ENCODE measurements at places on chromosomes 16 and 17.

DNA sequence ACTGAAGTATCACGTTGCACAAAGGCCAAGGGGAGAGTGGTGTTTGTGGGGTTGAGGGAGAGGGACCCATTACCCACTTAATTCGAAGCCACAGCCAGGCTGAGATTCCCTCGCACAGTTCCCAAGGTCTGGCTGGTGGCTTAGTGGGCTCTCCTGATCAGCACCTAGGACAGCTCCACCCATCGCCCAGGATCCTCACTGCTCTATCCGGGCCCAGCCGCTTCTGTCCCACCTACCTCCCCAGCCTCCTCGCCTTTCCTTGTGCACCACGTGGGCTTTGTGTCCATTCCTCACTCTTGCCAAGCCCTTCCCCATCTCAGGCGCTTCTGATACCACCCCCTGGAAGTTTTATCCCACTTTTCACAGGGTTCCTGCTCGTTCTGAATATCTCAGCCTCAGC is 163.5 kb downstream of the CCT6B start:
- peak; percentile 12 for DNase-seq

DNA sequence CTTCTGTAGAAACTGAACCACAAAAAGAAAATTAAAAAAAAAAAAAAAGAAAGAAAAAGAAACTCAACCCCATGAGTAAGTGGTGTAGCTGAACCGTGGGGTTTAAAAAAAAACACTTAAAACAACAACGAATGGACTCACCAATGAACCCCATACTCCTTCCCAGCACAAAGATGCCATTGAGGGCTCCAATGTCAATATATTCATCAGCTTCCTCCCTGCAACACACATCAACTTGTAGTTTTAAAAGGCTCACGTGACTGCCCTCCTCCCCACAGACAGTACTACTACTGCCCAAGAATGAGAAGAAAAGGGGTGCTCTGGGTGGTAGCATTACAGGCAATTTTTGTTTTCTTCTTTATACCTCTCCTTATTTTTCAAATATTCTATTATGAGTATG is 3.3 kb upstream of the KLHL11 start:
- DNase-seq, result no peak

DNA sequence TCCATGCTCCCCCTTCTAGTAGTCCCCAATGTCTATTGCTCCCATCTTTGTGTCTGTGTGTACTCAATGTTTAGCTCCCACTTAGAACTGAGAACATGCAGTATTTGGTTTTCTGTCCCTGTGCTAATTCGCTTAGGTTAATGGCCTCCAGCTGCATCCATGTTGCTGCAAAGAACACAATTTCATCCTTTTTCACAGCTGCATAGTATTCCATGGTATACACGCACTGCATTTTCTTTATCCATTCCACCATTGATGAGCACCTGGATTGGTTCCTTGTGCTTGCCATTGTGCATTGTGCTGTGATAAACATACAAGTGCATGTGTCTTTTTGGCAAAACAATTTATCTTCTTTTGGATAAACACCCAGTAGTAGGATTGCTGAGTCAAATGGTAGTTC is 77.0 kb upstream of the HSBP1 start:
- DNase-seq, result no peak

GRCh38 chr17:78342449-78343186 is 17.3 kb downstream of the SOCS3 start:
- DNase-seq, result no peak

- peak; percentile 72 for DNase-seq
Measured at GRCh38 chr17:9016941-9017552, 4.3 kb upstream of the NTN1 start.

GRCh38 chr16:72530434-72530833 is 358.5 kb upstream of the PMFBP1 start:
- no peak for DNase-seq

DNA sequence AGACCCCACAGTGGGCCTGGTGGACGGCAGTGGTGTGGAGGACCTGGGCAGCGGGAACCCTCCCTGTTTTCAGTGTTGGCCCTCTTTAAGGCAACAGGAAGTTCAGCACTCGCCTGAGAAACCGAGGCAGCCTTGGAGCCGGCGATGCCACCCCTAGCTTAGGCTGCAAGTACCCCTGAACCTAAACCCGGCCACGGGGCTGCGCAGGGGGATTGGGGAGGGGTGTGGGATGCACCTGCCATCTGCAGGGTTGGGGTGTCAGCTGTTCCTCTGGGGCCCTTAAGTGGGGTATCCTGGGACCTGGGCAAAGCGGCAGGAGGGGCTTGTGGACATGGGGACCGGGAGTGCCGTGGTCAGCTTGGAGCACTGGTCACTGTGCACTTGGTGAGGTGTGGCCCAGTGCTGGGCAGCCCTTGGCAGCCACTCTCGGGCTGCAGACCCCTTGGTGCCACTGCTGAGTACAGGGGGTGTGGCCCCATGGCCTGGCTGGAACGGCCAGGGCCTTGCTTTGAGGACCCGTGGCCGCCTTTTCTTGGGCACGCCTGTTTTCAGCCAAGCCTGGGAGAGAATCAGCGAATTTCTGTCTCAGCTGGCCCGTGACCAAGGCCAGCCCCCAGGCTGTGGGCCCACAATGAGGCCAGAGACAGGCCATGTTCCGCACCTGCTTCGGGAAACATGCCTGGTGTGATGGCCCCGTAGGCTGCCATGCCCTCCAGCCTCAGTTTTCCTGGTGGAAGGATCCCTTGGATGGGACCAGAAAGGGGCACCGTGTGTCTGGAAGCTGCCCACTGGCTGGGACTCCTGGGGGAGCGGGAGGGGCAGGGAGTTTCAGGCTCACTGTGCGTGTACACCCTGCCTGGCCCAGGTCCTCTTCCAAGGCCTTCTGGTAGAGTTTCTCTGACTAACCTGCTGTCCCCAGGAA is 4.1 kb upstream of the SLC25A10 start:
- DNase-seq, result no peak

- no peak for DNase-seq
Measured at GRCh38 chr17:77863814-77864161, 94.7 kb upstream of the TNRC6C start.

DNA sequence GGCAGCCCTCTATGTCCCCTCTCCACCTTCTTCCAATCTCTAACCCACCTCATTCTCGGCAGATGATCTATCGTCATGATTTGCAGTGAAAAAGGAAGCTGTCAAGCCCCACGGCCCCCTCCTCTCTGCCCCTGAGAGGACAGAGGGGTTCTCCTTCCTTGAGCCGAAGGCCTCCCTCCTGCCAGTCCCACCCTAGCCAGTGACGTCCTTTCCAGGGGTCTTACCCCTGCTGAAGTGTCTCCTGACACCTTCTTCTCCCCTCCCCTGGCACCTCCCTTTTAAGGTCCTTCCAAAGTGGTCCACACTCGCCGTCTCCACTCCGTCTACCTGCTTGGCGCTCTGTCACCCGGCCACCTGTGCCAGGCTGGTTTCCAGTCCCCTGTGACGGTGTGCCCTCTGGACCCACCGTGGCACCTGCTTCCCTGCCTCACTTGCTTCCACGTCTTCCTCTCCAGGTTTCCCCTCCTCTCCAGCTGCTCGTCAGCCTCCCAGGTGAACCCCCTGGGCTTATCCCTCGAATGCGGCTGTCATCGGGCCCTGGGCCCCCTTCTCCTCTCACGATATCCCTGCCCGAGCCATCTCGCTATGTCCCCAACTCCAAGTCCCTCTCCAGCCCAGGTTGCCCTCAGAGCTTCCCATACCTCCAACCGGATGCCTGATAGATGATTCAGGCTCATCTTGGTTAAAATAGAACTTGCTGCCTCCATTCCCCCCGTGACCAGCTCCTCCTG is 5.7 kb downstream of the CCDC102A start:
- DNase-seq, result no peak

DNA sequence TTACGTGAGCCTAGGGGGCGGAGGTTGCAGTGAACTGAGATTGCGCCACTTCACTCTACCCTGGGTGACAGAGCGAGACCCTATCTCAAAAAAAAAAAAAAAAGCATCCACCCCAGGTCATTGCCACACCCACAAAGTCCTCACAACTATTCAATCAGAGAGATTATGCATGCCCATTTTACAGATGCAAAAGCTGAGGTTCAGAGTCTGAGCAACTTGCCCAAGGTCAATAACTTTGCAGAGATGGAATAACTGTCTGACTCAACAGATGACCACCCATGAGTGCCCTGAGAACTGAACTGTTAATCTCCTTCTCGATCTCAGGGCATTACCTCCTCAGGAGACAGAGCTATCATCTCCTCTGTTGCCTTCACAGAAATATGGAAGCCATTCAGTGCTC is 5.5 kb upstream of the TMEM114 start:
- no peak for DNase-seq

DNA sequence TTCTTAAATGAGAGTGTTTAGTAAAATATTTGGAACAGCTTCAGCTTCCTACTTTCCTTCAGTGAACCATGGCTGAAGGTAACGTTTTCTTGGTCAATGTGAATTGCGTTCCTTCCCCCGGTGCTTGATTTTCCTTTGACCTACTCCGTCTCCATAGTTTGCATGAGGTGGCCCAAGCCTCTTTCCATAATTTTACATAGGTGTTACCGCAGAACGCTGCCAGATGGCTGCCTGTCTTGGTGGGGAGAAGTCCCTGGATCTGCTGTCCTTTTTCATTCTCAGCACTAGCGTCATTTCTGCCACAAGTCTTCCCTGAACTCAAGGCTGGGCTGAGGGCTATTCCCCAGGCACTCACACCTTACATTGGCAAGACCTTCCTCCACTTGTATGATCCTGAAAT is 178.4 kb downstream of the PRKCA start:
- DNase-seq, result no peak

DNA sequence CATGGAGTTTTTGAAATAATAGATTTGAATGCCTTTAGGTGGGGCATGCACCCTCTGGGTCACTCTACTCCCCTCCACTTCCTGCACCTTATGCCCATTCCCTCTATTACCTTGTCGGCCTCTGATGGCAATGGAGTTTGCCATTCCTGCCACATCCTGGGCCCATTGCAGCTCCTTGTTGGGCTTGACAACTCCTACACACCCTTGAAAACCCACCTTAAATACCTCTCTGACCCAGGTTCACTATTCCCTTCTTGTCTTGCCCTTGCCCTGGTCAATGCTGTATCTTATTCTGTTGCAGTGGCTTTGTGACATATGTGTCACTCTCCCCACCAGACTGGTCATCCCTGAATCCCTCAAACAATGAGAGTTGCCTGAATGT is 2.4 kb downstream of the CCR7 start:
- DNase-seq, result no peak

DNA sequence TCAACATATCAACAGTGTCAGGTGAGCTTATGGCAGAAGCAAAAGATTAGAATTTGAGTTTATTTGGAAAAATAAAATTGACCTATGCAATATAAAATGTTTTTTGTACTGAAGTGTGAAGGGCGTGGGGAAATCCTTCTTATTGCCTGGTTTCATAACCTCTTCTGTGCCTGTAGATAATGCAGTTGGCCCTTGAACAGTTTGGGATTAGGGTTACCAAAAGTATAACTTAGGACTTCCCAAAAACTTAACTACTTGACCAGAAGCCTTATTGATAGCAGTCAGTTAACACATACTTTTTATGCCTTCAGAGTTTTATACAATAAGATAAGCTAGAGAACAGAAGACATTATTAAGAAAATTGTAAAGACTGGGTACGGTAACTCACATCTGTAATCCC is 66.0 kb downstream of the TMC6 start:
- DNase-seq, result no peak

All from body of pancreas (tissue), 4 donors.